GM12892 (cell line): ENCODE measurements at places on chromosomes 7 and 10.

- no peak for DNase-seq
Measured at GRCh38 chr10:100696477-100696901, 48.9 kb upstream of the PAX2 start.

DNA sequence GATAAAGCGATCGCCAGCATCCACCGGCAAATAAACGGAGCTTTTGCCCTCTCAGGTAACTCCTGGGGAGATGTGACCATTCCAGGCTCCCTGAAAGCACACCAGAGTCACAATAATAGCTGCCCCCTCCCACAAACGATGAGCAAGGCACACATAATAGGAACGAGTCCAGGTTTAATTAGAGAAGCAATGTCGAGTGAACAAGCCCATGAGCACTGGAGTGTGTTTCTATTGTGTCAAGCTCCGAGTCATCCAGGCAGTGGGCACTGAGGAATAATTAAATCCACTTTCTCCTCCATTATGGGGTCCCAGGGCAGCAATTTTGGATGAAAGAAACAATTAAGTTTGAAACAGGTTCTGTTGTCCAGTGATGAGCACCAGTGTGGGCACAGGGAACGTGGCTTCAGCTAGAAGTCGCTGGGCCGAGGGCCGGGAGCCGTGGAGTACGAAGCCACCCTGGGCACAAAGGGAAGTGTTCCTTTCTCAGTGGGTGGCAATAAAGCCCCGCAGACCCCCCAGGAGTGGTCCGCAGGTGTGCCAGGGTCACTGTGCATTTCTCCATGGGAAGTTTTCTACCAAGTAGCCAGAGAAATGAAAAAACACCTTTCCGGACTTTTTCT lies 12.0 kb downstream of the PNLIPRP2 start:
- no peak for DNase-seq

DNA sequence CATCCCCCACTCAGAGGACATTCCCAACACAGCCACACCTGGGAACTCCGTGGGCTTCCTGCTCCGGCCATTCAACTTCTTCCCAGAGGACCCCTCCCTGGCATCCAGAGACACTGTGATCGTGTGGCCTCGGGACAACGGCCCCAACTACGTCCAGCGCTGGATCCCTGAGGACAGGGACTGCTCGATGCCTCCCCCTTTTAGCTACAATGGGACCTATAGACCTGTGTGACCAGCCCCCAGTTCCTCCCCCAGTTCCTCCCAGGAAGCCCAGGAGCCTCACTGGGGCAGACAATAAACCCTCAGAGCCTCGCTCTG lies 8.6 kb downstream of the AOC1 start:
- DNase-seq, result no peak

DNA sequence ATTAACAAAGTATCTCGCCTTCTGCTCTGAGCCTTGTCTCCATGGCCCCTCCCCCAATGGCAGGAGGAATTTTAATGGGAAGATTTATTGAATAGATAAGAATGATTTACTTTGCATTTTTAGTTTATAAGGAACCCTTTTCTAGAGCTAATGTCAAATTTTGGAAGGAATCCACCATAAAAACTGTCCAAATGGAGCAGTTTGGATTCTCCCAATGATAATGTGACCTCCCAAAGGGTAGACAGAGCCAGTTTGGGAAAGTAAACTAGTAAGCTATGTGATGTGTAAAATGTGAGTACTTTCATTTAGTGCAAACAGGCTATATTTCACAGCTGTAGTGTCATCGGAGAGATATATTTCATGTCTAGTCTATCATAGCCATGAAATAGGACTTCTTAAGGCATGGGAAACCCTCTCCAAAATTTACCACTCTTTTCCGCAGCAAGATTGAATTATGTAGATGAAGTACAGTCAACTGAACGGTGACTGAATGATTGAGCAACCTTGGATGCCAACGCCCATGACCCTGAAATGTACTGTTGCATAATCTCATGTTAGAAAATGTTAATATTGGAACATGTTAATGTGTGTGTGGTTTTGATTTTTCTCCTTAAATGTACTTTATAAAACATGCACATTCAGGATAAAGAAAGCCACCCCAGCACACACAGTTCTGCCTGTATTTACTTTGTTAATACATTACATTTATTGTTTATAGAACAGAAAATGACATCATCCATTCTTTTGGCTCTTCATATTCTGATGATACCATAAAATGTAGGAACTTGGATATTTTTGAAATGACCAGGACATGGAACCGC lies 140.6 kb downstream of the NRP1 start:
- no peak for DNase-seq

GRCh38 chr10:108132303-108132702 lies 967.8 kb upstream of the SORCS1 start:
- no peak for DNase-seq

GRCh38 chr7:87912121-87912520 lies 21.9 kb upstream of the ADAM22 start:
- DNase-seq, result no peak

GRCh38 chr7:147485660-147486210 lies 1104.8 kb upstream of the C7orf33 start:
- DNase-seq, result no peak
